Pons (tissue), 1 donor: ENCODE measurements at places on chromosomes 3 and 15.
A peak's percentile ranks its signal among the peaks of the same experiment; 100 is the strongest.

- DNase-seq = peak; percentile 8
Measured at GRCh38 chr3:144590854-144591253, 619.2 kb downstream of the DIPK2A start.

GRCh38 chr3:190718671-190719070 lies 143.8 kb downstream of the GMNC start:
- DNase-seq = no peak

DNA sequence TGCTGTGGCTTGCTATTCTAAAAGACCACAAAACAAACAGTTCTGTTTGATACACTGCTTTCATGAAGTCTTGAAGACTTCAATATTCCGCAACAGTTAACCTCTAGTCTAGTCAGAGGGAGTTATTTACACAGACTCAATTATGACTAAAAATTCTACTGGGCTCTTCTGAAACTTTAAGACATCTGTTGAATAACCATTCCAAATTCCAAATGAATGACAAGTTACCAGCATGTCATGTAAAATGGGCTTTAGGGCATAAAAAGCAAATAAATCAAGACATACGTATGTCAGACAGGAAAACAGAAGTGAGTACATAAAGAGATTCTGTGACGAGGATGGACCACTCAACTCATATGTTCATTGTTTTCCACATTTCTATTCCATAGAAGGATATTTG lies 93.9 kb downstream of the PLOD2 start:
- no peak for DNase-seq

DNA sequence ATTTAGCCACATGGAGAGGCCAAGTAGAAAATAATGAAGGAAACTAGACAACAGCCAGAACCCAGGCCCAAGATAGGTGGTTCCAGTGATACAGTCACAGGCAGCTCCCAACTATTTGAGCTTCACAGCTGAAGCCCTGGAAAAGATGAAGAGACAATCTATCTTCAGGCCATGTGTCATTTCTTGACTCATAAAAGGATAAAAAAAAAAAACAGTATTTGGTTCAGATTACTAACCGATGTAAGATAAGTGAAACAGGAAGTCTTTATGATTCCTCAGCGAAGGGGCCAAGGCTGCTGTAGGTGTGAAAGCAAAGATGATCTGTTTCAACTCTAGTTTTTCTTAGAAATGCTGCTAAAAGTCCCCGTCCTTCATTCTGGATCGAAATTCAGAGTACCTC lies 394.6 kb downstream of the ZNF385D start:
- DNase-seq = no peak

DNA sequence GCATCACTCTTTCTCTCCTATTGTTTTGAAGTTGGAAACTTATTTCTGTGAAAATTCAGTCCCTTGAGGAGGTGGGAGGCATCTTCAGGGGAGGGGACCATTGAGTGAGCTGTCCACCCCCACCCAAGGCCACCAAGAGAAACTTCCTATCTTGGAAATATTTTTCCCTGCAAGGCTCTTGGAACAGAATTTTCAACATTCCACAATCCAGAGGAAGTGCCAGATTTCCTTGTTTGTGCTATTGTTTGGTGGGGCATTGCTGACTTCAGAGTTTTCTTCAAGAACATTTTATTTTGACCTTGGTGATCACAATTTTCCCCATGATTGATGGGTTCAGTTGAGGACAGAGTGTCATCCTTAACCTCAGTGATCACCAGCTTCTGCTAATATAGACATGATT lies 12.0 kb downstream of the DNASE1L3 start:
- no peak for DNase-seq

DNA sequence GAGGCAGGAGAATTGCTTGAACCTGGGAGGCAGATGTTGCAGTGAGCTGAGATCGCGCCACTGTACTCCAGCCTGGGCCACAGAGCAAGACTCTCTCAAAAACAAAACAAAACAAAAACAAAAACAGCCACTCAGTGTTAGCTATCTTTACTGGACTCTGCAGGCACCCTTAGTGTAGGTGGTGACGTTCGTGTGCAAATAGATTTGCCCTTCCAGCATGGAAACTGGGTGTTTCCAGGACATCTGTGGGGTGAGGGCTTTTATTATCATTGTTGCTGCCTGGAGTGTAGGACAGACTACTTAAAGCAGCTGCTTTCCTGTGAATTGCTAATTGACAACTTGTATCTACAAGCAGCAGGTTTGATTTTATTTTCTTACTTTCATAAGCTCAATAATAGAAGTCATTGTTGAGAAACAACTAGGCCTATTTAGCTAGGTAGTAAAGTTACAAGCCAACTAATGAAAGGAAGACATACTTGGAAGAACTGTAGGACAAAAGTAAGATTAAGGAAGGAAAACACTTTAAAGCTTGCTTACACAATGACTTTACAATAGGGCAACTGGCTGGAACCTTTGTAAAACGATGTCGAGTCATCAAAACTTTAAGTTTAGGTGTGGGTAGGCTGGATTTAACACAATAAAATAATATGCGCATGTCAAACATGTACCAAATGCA lies 25.4 kb upstream of the SPPL2A start:
- no peak for DNase-seq

- peak; percentile 82 for DNase-seq
Measured at GRCh38 chr3:111338059-111338698, 203.8 kb upstream of the CD96 start.

DNA sequence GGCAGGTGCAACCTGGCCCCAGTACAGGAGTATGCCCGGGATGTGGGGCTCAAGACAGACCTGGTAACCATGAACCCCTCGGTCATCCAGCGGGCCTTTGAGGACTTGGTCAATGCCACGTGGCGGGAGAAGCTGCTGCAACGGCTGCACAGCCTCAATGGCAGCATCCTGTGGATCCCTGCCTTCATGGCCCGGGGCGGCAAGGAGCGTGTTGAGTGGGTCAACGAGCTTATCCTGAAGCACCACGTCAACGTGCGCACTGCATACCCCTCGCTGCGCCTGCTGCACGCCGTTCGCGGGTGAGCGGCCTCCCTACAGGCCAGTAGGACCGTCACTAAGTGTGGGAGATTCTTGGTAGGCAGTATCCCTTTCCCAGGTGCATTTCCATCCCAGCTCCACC lies 51.0 kb downstream of the ST8SIA2 start:
- no peak for DNase-seq

DNA sequence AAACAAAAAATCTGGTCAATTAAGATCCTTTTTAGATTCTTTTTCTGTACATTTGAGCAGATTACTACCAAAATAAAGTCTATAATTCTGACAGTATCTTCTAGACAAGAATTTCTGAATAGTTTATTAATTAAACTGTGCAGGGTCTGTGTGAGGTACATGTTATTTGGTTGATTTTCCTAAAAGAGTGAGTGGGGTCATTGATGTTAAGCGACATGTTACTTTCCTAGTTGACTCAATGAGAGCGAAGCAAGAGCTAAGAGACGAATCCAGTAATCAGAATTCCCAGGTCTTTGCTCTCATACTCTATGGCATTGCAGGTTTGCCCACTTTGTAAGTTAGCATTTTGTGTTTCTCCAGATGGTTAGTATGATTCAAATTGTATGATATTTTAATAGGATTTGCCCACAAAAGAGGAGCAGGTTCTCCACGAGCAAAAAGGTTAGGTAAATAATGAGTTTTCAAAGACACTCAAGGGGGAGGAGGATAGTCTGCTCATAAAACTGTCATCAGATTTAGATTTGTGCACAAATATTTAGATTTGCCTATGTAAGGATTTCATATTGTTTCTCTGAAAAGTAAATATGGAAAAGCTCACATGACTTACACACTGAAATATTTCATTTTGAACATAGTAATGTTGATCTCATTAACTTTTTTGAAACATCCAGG lies 217.2 kb upstream of the CGNL1 start:
- peak; percentile 54 for DNase-seq

GRCh38 chr3:122391681-122392446 lies 7.9 kb downstream of the FAM162A start:
- DNase-seq = no peak

DNA sequence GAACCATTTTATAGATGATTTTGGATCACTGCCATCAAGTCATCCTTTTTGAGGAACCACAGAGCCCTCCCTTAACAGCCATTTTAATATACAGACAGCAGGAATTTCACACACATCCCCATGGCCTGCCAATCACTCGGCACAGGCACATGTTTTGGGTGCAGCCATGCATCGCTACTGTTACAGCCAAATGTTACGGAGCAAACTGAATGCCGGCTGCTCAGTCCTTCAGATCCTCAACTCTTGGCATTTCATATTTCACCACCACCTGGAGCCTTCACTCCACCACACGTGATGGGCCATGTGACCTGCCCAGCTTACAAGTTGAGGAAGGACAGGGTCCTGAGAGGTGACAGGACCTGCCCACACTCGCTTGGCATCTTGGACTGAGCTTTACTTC lies 90.8 kb downstream of the OXNAD1 start:
- DNase-seq = no peak

- DNase-seq = no peak
Measured at GRCh38 chr3:178172121-178172520, 364.1 kb upstream of the KCNMB2 start.

- no peak for DNase-seq
Measured at GRCh38 chr15:32998979-32999672, 195.4 kb downstream of the FMN1 start.

- DNase-seq = no peak
Measured at GRCh38 chr3:13615019-13615528, 66.1 kb downstream of the FBLN2 start.

DNA sequence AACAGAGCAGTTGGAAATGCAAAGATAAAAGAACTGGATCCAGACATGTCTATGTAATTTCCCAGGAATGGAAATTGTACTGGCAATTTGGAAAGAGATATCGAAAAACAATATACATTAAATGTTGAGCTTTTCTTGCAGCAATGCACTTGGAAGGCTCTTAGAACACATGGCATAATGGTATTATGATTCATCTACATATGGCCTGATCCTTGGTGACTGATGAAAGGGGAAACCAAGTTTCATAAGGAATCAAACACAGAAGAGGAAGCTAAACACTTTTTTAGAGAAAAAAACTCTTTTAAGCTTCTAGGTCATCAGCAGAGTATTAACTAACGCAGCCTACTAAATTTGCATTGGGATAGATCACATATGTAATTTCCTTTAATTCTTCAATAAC lies 12.4 kb upstream of the GREM1 start:
- no peak for DNase-seq

DNA sequence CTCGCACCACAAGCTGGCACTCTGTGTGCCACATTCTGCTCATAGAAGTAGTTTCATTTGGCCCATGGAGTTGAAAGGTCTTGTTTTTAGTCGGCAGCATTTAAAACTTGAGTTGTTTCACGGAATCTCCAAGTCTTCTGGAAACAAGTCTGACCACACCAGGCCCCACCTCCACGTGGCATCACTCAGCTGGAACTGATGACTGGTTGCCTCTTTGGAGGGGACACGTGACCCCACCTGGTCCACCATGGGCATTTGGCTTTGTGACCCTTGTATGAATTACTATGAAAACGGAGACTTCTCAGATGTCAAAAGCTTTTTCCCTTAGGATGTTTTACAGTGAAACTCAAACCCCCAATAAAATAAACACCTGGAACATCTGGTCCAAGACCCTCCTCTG lies 74.9 kb downstream of the NTRK3 start:
- no peak for DNase-seq
